C1 segment of cervical spinal cord (tissue), 14 donors: ENCODE measurements at places on chromosomes 13 and 19.

- no peak for DNase-seq
Measured at GRCh38 chr13:44884076-44884729, 105.1 kb downstream of the NUFIP1 start.

DNA sequence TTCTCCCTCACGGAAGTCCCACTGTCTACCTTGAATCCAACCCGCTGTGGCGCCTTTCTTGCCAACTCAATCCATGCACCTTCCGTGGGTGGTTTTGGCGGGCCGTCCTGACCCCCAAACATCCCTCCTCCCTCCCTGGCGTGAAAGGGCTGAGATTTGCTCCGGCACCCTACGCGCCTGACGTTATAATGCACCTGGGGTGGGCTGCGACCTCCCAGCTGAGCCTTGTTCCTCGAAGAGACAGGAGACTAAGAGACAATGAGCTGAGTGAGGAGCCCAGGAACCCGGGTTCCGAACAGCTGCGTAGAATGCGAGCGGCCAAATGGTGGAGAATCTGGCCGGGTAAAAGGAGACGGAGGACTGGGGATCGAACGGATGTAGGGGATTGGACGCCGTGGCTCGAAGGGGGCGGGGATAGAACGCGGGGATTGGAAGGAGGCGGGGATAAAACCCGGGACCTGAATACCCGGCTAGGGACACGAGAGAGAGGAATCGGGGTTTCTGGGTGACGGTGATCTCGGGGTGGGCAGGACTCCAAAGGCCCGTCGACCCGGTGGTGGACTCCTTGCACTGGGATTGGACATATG is at the start of gene CPT1C:
Gene CPT1C, plus strand, starts transcription at position 461 of the 587 bp plus-strand sequence. CDS start 1,137 bp downstream, outside the sequence.
- DNase-seq: peak; percentile 50

DNA sequence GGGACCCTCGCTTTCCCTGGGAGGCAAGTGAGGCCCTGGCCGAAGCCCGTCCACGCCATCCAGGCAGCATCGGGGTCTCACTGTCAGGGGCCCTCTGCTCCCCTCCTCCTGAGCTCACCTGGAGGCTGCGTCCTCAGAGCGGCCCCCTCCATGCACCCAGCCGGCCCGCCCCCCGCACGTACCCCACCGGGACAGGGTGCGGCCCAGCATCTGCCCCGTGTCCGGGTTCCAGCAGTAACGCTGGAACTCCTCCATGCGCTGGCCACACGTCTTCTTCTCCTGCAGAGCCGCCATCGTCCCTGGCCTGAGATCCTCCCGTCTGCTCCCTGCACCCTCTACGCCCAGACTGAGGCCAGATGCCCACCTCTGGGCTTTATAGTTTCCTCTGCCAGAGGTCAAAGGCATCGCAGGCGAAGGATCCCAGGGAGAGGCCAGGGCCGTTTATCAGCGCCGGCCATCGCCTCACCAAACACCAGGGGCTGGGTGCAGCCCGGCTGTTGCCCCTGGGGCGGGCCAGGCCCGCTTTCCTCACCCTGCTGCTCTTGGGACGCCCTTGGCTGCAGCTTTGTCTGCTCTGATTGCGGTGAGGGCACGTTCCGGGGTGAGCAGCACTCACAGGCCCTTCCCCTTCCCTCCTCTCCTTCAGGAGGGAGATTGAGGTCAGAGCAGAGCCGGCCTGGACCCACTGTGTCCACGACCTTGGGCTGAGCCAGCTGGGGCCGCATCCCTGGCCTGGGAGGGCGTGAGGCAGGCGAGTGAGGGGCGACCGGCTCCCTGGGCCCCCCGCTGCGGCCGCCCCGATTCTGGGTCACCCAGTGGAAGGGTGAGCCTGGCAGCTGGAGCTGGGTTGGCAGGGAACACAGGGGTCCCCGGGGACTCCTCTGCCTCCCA is at the start of gene ATP4B:
Gene ATP4B, minus strand, starts transcription at position 348 of the 891 bp plus-strand sequence. Its CDS starts 54 bp downstream, at position 294.
- no peak for DNase-seq

GRCh38 chr19:28603453-28603852 is 609.5 kb downstream of the UQCRFS1 start:
- DNase-seq: no peak

- no peak for DNase-seq
Measured at GRCh38 chr19:33558151-33558550, 36.6 kb upstream of the PEPD start.
